PC-9 (cell line): ENCODE measurements at places on chromosomes 2 and 18. TPM values are rescaled to one million over a fixed set of nuclear protein-coding genes. Genes with fewer than 3 reads are reported as not detected.
A peak's percentile ranks its signal among the peaks of the same experiment; 100 is the strongest.

Gene ANKRD30B
- total RNA-seq = not detected in 2 replicates

Gene COL4A3
- 2.2 and 3.5 TPM in 2 replicates for total RNA-seq

Gene TSPYL6
- not detected in 2 replicates for total RNA-seq

Gene TMSB10
- 1,668 and 1,769 TPM in 2 replicates for total RNA-seq

- no peak for DNase-seq
Observed at GRCh38 chr2:113872201-113872600, 17.7 kb upstream of the ACTR3 start.

DNA sequence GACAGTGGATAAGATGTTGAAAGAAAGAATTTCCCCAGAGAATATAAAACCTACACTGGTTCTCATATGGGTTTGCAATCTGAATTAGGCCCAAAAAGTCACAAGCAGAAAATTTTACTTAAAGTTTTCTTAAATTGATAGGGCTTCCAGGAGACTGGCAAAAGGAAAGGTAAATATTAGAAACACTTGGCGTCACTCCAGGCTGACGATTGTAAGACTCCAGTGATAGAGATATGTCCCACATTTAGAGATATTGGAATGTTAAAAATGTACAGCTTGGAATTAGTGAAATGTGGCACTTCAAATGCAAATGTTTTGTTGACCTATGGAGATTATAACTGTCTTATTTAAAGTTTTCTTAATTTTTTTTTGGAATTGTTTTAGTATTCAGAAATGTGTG, 14.0 kb downstream of the YIPF4 start:
- DNase-seq = no peak

GRCh38 chr2:101832114-101832513, 134.6 kb downstream of the MAP4K4 start:
- DNase-seq = no peak

DNA sequence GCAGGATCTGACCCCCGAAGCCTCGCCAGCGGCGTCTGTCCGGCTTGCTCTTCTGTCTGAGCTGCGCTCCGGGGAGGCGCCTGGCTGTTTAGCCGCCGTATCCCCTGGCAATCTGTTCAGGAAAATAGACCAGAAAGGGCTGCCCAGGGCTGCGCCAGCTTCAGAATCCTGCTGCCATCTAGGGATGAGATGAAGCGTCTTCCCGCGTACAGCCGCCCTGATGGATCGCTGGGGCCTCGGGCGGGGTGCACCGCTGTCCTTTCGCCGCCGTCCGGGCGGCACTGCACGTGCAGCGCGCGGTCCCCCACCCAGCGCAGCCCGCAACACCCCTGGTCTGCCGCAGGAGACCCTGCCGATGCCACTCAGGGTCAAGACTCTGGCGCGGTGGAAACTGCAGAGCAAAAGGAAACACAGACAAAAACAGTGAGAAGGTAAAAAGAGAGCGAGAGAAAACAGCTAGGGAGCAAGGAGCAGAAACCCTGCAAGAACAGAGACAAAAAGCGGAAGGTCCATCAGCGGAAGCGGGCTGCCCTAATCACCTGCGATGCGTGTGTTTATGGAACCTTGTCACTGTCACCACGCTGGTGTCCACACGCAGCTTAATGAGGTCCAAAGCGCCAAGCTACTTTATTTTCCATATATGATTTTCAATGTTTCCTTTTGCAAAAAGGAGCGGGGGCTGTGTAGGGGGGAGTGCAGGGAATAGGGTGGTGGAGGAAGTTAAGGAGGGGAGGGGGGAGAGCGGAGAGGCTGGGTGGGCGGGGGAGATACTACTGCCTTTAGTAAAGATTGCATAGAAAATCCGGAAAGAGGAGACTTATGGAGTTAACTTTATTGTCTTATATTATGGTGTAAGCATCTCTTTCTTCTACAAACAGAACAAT, 2113.3 kb upstream of the PIK3C3 start:
- DNase-seq = peak; percentile 41

GRCh38 chr18:74609535-74609934, 11.9 kb downstream of the ZNF407 start:
- DNase-seq = no peak

- no peak for DNase-seq
Observed at GRCh38 chr2:135475128-135475527, 55.9 kb downstream of the ZRANB3 start.

DNA sequence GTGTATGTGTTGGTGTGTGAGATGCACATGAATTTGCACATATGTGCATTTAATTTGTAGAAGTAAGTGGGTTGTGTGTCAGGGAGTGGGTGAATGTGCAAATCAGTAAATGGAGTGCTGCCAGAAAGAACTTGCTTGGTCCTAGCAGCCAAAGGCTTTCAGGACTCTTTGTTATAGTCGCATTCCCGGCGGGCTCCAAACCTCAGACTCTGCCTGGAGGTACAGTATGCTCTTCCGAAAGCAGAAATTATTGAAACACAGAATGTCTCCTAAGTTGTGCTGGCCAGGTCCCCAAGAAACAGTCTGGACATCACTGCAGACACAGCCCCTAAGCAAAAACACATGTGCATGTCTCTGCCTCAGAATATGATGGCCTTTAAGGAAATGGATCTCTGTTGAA, 232.4 kb downstream of the INSIG2 start:
- DNase-seq = no peak
